MCF 10A (cell line): ENCODE measurements at places on chromosomes 6 and 20.

DNA sequence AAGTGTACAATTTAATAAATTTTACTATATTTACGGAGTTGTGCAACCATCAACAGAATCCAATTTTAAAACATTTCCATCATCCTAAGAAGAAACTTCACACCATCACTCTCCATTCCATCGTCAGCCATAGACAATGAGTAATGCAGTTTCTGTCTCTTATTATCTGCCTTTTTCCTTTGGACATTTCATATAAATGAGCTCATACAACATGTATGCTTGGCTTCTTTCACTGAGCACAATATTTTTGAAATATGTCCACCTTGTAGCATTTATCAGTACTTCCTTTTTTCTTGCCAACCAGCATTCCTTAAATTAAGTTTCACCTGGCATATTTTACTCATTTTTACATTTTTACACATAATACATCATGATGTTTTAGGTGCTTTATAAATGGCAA lies 22.7 kb upstream of the HIVEP1 start:
- H3K4me3 ChIP-seq = no peak overlapping the region
- H3K27me3 ChIP-seq = no peaks in the 10 kb centered on the region
- no peaks in the 10 kb centered on the region for H3K36me3 ChIP-seq
- no peak overlapping the region for H3K27ac ChIP-seq
- no peaks in the 10 kb centered on the region for H3K4me1 ChIP-seq

DNA sequence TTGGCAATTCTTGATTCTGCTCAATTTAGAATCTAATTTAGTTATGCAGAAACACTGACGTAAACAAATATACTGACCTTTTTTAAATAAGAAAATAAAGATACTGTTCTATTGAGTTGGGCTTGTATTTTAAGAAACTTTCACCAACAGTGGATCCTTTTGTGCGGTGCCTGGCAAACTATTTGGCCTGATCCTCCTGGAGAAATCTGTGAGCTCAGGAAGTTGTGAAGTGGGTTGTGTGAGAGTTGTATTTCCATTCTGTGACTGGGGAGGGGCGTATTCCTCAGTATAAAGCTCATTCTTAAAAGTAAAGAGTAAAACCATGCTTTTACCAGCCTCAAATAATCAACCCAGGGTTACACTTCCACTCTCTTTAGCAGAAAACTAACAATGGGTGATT lies 85.6 kb downstream of the SEL1L2 start:
- H3K4me1 ChIP-seq = no peaks in the 10 kb centered on the region
- peaks cover 13% of the 10 kb centered on the region for H3K27me3 ChIP-seq
- DNase-seq = no peak
- H3K4me3 ChIP-seq = no peak overlapping the region

DNA sequence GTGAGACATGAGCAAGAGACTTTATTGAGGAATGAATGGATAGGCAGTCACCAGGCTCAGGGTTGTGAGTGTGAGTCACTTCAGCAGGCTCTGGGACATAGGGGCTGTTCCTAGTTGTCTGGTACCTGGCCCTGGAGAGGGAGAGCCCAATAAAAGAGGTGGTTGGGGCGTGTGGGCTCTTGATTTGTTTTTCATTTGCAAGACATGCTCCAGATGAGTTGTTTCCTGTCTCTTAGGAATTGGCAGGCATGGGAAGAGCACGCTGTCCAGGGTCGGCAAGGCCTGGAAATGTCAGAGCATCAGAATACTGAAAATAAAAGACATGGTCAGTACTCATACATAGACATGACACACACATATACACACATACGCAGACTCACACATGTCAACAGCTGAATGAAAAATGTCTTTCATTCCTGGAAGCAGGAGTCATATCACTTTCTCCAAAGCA lies 166.3 kb upstream of the SULF2 start:
- H3K27me3 ChIP-seq = no peaks in the 10 kb centered on the region
- DNase-seq = peak; percentile 16
- H3K27ac ChIP-seq = no peak overlapping the region
- no peaks in the 10 kb centered on the region for H3K36me3 ChIP-seq
- peaks cover 6% of the 10 kb centered on the region for H3K4me1 ChIP-seq

DNA sequence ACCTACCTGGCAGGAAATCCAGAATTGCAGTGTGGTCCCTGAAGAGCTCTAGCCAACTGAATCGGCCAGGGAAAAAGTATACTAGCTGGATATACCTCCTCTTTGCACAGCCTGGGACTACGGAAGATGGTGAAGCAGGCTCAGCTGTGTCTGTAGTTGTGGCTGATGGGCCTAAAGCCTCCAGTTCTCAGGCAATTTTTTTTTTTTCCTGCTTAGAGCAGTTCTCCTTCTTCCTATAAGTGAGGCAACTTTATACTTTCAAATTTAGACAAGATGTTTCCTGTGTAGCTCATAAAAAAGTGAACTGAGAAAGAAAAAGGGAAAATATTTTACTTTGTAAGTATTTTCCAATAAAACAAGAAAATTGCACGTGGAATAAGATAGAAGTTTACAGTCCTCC lies 172.9 kb downstream of the CARMIL1 start:
- no peak for DNase-seq
- H3K27ac ChIP-seq = no peak overlapping the region
- H3K4me1 ChIP-seq = peaks cover 20% of the 10 kb centered on the region
- no peak overlapping the region for H3K4me3 ChIP-seq
- H3K27me3 ChIP-seq = no peaks in the 10 kb centered on the region
- peaks cover 6% of the 10 kb centered on the region for H3K36me3 ChIP-seq

DNA sequence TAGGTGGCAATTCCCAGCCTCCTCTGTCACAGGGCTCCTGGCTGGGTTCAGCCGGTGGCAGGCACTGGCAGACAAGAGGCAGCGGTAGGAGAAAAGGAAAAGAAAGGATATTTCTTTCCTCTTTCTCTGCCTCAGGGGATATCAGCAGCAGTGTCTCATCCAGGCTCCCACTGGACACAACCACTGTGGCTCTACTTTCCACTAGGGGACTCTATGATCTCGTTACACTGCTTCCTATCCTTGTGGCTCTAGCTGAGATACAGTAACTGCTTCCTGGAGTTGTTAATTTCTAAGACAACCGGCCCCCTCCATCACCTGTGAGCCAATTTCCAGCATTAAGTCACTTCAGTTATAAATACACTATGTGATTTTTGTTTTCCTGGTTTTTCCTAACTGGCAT lies 102.0 kb upstream of the LRFN2 start:
- no peaks in the 10 kb centered on the region for H3K4me1 ChIP-seq
- DNase-seq = no peak
- no peak overlapping the region for H3K4me3 ChIP-seq
- no peaks in the 10 kb centered on the region for H3K27me3 ChIP-seq
- no peaks in the 10 kb centered on the region for H3K36me3 ChIP-seq

DNA sequence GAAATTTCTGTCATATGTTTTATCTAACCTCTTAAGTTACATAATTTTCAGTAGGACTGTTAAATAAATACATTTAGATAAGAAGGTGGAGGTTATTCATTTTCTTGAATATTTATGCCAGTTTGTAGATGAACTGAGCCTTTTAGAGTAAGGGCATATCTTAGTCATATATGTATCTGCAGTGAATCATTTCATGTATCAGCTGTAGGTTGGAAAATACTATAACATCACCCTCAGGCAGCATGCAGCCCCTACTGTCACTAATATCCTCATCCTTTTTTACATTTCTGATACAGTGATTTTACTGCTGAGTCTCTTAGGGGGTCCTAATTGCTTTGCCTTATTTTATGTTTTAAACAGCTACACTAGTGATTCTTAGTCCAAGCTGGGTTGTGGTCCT lies 19.5 kb upstream of the SUMO4 start:
- peaks cover 8% of the 10 kb centered on the region for H3K4me1 ChIP-seq
- H3K36me3 ChIP-seq = peaks cover 65% of the 10 kb centered on the region
- no peak overlapping the region for H3K27ac ChIP-seq
- H3K4me3 ChIP-seq = no peak overlapping the region

DNA sequence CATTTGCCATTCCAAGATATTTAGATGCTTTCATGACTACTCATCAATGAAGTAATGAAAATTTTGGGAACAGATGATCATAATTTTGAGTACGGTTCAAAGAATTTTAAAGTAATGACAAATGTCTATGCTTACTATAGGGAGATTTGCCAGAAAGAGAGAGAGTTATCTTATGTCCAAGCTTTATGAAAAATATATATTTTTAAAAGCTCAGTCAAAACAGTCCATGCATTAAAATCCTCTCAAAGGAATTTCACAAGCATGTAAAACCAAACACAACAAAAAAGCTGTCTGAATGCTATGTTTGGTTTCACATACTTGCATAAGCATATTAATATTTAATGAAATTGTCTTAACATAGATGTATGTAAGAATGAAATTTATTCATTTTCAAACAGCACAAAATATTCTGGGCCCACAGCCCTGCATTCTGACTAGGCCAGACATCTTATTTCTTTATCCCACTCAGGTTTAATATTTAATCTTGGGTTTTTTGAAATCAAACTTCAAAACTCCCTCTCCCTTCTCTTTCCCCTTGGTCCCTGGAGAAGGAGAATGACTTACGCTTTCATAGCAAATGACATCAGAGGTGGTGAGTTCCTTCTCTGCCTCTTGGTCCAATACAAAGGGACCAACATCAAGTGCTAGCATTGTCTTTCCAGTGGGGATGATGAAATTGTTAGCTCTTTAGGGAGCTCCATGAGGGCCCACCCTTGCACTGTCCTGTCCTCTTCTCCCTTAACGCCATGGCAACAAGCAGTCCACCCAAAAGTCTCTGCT lies 94.2 kb downstream of the ADAT2 start:
- H3K27me3 ChIP-seq = no peaks in the 10 kb centered on the region
- H3K4me3 ChIP-seq = no peak overlapping the region
- no peaks in the 10 kb centered on the region for H3K36me3 ChIP-seq

DNA sequence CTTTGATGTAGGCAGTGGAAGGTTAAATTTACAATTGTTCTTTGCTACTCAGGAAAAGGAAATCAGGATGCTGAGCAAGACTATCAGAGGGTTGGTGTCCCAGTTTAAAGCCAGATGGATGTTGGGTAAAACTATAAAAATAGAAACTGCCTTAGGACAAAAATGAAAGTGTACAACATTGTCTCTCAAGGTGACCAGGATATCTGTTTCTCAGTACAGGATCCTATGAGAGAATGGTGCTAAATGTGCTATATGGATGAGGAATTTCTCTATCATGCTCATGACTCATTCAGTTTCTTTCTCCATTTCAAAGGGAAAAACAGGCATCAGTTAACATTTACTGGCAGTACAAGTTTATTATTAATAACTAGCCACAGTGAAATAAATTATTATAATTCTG lies 534.2 kb upstream of the GJE1 start:
- no peak overlapping the region for H3K27ac ChIP-seq
- no peaks in the 10 kb centered on the region for H3K27me3 ChIP-seq
- H3K36me3 ChIP-seq = no peaks in the 10 kb centered on the region
- DNase-seq = peak; percentile 1
- no peaks in the 10 kb centered on the region for H3K4me1 ChIP-seq

DNA sequence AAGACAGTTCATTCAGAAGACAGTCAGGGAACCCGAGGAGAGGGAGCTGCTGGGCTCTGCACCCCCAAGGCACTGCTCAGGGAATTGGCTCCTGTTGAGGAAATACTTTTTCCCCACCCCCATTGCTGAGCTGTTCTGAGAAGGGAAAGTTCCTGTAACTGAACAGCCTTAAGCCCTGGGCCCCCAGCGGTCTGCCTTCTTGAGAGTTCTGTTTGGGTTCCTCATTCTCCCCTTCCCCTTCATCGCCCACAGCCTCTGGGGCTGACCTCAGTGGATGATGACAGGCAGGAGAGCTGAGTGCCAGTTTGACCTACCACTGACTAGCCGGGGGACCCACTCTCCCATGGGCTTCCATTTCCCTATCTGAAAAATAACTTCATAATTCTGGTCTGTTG lies 10.7 kb downstream of the HCK start:
- H3K27ac ChIP-seq = no peak overlapping the region
- peaks cover 7% of the 10 kb centered on the region for H3K4me1 ChIP-seq
- H3K4me3 ChIP-seq = no peak overlapping the region
- no peaks in the 10 kb centered on the region for H3K36me3 ChIP-seq

- peak overlapping the region; percentile 65 for H3K27ac ChIP-seq
- no peaks in the 10 kb centered on the region for H3K27me3 ChIP-seq
- DNase-seq = peak; percentile 98
- no peaks in the 10 kb centered on the region for H3K36me3 ChIP-seq
- H3K4me3 ChIP-seq = no peak overlapping the region
- H3K4me1 ChIP-seq = peaks cover 32% of the 10 kb centered on the region
Measured at GRCh38 chr6:134537146-134537555, 219.2 kb upstream of the SGK1 start.

- peaks cover 37% of the 10 kb centered on the region for H3K27me3 ChIP-seq
- no peak for DNase-seq
- H3K4me3 ChIP-seq = no peak overlapping the region
- H3K36me3 ChIP-seq = peaks cover 6% of the 10 kb centered on the region
Measured at GRCh38 chr20:41365777-41366545, 657 bp downstream of the EMILIN3 start.

DNA sequence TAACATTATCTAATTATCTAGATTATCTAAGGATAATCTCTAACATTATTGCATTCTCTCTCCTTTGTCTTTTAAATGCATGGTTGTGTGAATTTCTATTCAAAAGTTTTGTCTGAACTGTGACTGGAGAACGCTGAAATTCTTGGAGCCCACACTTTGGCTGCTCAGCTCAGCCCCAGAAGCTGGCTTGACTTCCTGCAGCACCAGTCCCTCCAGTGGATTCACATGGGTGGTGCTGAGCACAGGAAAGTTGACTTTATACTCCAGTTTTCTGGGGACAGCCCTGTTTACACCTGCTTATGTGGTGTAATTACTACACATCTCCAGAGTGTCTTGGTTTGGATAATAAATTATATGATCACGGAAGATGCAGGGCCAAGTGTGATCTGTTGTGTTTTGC lies 255.1 kb upstream of the NOX3 start:
- H3K36me3 ChIP-seq = no peaks in the 10 kb centered on the region
- no peak overlapping the region for H3K4me3 ChIP-seq
- no peak for DNase-seq
- peaks cover 14% of the 10 kb centered on the region for H3K27me3 ChIP-seq

DNA sequence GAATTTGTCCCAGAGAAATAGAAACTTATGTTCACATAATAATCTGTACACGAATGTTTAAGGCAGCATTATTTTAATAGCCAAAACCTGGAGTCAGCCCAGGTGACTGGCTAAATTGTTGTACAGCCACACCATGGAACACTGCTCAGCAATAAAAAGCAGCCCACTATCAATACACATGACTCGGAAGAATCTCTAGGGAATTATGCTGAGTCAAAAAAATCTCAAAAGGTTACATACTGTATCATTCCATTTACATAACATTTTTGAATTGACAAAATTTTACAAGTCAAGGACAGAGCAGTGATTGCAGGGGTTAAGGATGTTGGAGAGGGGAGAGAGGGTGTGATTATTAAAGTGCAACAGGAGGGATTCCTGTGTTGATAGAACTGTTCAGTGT lies 163.4 kb downstream of the UBE3D start:
- no peaks in the 10 kb centered on the region for H3K36me3 ChIP-seq
- H3K27ac ChIP-seq = no peak overlapping the region
- DNase-seq = no peak
- H3K27me3 ChIP-seq = no peaks in the 10 kb centered on the region

DNA sequence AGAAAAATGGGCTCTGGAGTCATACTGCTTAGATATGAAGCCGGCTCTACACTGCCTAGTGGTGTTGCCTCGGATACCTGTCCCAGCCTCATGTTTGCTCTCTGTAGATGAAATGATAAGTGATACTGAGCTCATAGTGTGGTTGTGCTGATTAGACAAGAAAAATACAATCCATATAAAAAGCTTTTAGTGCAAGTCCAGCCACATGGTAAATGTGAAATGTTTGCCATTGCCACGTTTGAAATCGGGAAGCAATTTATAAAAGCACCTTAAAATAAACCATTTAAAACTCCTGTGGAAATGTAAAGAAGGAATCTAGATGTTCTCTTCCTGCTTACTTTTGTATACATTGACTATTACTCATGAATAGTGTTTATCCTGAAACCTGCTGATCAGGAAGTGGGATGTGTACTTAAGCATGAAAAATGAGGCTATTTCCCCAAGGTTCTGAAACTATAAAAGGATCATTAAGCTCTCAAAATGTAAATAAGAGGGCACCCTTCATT lies 13.1 kb upstream of the PBOV1 start:
- DNase-seq = no peak
- H3K27me3 ChIP-seq = no peaks in the 10 kb centered on the region
- H3K4me1 ChIP-seq = no peaks in the 10 kb centered on the region
- H3K27ac ChIP-seq = no peak overlapping the region
- no peaks in the 10 kb centered on the region for H3K36me3 ChIP-seq
